ENCODE measurements at places on chromosomes 7 and 10.

DNA sequence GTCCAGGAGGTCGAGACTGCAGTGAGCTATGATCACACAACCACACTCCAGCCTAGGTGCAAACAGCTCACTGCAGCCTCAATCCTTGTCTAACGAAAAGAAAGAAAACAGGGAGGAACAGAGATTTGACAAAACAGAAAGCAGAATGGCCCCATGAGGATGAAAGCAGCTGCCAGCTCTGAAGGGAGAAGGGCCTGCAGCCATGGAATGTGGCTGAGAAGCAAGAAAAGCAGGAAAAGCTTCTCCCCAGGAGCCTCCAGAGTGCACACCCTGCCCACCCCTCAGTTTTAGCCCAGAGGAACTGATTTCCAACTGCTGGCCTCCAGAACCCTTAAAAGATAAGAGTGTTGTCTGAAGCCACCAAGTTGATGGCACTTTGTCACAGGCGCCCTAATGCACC, 13.0 kb downstream of the ESYT2 start:
- DNase-seq = no peak

DNA sequence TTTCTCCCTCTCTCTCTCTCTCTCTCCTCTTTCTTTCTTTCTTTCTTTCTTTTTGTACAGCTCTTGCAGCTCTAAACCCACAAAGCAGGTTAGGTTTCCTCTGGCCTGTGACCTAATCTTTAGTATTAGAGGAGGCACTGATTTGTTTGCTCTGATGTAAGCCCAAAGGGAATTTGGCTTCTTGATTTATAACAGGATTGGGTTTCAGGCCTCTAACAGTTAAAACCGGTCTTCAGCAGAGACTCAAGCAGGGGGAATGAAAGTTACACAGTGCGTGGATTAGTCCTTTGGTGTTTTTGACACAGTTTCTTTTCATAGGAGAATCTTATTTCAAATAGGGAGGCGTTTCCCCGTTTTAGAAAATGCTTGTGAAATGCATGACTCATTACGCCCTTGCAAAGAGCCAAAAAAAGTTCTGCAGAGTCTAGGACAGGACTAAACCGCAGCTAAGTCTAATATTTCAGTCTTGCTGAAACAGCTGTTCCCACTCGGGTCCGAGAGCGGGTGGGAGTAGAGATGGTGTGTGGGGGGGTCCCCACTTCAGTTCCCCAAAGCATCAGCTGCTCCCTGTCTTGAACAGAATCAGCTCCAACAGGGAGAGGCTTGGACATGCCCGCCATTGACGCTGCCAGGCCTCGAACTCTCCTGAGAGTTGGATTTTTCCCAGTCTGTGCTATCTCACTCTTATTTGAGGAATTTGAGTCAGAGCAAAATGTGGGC, 296.5 kb upstream of the PITRM1 start:
- DNase-seq = no peak

GRCh38 chr7:79063019-79063698, 390.3 kb downstream of the MAGI2 start:
- DNase-seq = no peak

GRCh38 chr7:29956487-29956836, 33.1 kb downstream of the SCRN1 start:
- no peak for DNase-seq

- no peak for DNase-seq
Measured at GRCh38 chr7:6317797-6318438, 45.5 kb upstream of the CYTH3 start.

DNA sequence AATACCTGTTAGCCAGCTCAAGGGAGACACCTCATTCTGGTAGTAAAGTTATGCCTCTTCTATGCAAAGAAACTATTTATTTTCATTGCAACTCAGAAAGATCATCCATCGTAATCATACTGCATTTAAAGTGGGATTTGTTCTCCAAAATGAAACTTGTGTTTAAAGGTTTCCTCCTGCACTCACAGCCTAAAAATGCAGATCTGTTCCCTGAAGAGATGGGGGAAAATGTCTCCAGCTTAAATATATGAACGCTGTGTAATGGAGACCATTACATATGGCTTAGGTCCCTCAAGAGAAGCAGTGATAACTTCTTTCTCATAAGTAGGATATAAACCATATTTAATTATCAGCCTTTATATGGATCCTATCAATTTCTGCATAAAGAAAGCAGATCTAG, 665.1 kb downstream of the KCNMA1 start:
- DNase-seq = no peak

DNA sequence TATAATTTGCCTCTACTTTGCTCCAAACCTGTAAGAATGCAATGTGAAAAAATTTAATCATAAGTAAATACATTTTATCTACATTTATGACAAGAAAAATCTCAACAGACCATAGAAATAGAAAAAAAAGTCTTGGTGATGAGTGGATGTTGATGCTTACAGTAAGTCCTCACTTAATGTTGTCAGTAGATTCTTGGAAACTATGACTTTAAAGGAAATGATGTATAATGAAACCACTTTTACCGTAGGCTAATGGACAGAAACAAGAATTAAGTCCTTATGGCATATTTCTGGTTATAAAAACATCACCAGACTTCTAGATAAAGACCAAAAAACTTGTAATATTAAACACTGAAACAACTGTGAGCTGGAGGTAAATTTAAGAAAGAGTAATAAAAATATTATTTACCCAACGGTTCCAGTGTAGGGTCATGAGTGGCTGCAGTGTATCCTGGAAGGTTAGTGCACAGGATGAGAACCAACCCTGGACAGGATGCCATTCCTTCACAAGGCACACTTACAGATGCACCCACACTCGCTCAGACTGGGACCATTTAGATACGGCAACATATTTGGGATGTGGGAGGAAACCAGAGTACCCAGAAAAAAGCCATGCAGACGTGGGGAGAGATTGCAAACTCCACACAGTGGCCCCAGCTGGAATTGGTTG, 76.3 kb downstream of the GLCCI1 start:
- no peak for DNase-seq

DNA sequence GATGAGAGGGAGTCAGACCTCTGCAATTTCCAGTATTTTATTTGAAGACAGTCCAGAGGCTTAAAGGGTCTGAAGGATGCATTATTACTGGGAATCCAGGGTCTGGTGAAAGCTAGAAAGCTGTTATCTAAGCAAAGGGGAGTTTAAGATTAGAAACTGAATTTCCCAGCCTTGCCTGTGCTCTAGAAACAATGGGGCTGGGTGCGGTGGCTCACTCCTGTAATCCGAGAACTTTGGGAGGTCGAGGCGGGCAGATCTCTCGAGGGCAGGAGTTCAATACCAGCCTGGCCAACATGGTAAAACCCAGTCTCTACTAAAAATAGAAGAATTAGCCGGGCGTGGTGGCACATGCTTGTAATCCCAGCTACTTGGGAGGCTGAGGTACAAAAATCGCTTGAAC, 71.5 kb upstream of the ANLN start:
- DNase-seq = no peak

DNA sequence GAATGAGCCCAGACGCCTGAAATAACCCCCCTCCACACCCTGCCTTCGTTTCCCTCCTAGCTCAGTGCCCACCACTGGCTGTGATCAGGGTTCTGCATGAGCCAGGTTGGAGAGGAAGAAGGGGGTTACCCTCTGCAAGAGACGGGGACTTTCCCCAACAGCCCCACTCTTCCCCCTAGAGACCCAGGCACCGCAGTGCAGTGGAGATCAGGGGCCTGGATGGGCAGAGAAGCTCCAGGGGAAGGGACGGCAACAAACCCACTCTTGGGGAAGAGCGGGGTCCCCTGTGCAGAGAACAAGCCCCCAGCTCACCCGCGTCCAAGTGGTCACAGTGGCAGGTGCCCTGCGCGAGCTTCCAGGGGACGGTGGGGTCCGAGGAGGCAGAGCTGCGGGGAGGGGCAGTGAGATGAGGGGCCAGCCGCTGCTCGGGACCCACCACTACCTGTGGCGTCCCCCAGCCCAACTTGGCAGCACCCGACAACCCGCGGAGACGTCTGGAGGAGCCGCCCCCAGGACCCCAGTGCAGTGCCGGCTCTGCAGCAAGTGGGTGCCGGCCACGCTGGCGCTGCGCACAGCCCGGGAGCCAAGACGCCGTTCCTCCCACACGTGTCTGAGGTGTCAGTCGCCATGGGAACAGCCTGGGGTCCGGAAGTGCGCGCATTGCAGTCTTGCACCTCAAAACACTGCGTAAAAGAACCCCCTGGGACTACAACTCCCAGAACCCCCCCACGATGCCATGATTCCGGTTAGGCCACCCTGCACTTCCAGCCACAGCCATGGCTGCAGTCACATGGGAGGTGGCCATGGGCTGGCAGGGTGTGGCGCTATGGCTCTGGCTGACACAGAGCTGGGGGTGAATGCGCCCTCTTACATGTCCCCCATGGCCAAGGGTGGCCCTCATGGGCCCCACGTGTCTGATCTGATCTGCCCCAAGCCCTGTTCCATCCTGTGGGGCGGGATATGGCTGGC, 45.8 kb upstream of the WIPI2 start:
- DNase-seq = no peak

Data from NCI-H446 (cell line).